Left ventricle myocardium superior (tissue), 1 donor: ENCODE measurements at places on chromosomes 5 and 9. TPM values are rescaled to one million over a fixed set of nuclear protein-coding genes. Genes with fewer than 3 reads are reported as not detected.

GRCh38 chr5:108672639-108673038 is 75.1 kb upstream of the FER start:
- no peak for DNase-seq

DNA sequence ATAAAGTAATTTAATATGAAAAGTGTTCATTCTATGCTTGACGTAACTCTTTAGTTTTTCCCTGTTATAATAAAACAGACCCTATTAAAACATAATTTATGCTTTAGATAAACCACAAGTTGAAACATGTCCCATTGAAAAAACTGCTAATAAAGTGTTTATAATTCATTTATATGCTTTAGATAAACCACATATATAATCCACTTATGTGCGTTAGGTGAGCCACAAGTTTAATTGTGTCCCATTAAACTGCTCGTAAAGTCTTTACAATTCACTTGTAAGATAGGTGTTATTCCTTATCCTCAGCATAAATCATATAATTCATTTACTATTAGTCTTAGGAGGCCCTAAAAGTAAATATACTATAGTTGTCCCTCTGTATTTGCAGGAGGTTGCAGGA is 3.6 kb downstream of the NIPSNAP3B start:
- no peak for DNase-seq

GRCh38 chr9:128485414-128485855 is 19.1 kb upstream of the GLE1 start:
- no peak for DNase-seq

The LEAP2 gene
- total RNA-seq = 0.89 TPM

- DNase-seq = no peak
These were observed 26.8 kb downstream of the PAEP start for GRCh38 chr9:135588371-135588770.

The CCL19 gene
- 2.1 TPM for total RNA-seq

DNA sequence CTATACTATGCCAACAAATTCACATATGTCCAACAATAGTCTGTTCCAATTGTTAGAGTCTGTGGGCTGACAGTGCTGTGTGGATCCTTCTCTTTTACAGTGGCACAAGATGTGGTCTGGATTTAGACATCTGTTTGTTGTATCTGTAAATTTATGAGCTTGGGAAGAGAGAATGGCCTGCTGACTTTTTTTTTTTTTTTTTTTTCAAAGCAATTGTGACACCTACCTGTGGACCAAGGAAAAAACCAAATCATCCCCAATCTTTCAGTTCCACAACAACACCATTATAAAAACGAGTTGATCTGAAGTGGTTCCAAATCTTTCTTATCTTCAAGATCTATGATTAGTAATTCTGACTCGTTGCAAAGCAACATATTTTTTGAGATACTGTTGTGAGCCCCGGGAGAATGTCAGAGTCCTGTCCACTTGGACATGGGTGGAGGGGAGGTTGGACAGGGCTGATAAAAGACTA is 4.9 kb downstream of the IRX2 start:
- no peak for DNase-seq

- no peak for DNase-seq
These were observed 17.2 kb upstream of the C5orf47 start for GRCh38 chr5:173971681-173972345.

DNA sequence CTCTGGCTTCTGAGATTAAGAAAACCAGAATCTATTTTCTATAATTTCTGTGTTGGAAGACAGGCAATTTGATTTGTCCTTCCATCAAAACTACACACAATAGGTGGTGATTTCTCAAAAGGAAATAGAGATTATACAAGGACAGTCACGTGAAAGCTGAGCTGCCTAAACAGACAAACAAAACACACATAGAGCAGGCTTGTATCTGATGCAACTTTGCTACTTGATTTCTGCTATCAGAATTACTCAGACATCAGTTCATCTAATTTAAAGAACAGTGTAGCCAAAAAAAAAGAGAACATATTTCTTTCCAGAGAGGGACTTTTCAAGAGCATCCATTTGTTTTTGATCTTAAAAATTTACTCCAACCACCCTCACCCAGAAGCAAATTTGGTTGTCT is 2128.3 kb upstream of the C9orf72 start:
- DNase-seq = no peak

The IFNA2 gene
- total RNA-seq = not detected

The GPRIN1 gene
- total RNA-seq = 0.50 TPM

- no peak for DNase-seq
These were observed 3.2 kb upstream of the TMEM171 start for GRCh38 chr5:73117088-73117740.

The ANKRD34B gene
- total RNA-seq = not detected

DNA sequence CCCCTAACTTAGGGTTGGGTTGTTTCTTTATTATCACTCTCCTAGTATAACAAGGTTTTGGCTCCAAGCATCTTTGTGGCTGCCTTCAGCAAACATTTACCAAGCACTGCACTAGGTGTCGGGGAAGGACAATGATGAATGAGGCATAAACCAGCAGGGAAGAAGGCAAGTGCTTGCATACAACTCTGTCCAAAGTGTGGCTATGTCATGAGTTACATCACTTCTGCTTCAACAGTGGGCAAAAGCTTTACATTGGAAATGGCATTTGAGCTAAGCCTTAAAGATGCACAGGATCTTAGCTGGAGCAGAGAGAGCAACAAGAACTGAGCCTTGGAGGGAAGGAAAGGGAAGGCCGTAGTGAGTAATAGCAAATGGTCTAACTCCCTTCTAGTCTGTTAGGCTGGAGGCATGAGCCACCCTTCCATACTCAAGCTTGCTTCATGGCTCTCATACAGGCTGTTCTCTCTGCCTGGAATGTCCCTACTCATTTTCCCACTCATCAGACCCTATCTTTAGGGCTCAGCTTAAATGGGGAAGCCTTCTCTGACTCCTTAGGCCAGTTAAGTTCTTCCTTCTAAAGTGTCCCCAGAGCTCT is 121.8 kb downstream of the SEMA6A start:
- no peak for DNase-seq

The PTGES2 gene
- total RNA-seq = 157 TPM

GRCh38 chr5:168746893-168747640 is 167.9 kb upstream of the PANK3 start:
- no peak for DNase-seq

The C9orf85 gene
- 7.3 TPM for total RNA-seq

DNA sequence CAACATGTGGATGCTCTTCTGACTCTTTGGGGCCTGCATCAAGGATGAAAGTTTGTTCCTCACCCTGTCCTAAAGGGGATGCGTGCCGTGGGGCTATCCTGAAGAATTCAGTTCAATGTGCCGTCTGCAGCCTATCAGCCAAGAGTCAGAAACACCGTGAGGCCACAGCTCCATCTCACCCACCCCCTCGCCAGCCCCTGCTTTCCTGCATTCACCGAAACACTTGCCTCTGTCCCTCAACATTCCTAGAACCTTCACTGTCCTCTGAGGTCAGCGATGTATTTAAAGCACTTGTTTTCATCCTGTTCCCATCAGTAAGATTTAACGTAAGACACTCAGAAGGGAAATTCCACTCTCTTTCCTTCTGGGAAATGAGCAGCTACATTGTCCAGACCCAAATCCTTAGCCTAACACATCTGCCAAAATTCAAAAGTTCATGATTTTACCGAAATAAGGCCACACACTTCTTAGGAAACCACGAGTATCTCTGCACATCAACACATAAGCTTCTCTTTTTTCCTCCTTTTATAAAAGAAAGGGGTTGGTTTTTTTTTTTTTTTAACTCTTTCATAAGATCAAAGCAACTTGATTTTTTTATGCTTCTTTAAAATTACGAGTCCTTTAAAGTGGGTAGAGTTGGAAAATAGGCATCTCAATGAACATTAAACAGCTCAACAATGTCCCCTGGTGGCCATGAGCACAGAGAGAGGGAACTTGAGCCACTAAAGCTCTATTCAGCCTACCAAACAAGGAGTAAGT is 100.7 kb downstream of the SUSD1 start:
- peak; percentile 48 for DNase-seq

DNA sequence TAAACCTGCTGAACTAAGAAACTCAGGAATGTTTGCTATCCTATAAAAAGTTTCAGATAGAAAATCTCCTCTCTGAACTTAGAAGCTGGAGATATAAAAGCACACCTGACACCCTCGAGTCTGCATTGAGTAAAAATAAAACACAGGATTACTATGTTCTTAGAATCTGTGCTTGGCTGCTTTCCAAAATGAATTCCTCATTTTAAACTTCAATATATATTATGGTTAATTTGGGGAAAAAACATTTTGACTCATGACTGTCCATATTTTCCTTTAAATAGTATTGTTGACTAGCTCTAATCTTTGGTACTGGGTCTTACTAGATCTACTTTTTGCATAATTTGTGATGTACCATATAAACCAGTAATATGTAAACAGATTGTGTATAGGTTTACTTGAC is 36.7 kb downstream of the FBXW2 start:
- no peak for DNase-seq

DNA sequence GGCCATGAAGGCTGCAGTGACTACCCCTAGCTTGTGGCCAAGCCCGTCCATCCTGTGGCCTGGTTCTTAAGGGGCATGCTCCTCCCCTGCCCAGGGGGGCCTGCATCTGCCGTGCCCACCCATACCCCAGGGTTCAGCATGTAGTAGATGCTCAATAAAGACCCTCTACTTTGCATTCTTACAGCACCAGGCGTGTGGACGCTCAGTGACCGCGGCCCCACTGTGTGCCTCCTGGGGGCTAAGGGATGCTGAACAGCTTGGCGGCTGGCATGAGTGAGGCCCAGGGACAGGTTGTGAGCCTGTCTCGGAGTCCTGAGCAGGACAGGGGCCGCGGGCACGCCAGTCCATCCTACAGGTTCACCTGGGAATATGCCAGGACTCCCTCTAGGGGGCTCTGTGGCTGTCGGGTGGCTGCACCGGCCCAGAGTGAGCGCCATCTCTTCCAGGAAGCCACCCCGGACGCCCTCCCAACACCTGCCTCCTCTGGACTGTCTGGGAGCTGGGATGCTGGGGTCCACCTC is 9.1 kb downstream of the NOTCH1 start:
- DNase-seq = no peak

The SYK gene
- 5.1 TPM for total RNA-seq

The TMOD1 gene
- 205 TPM for total RNA-seq

- DNase-seq = no peak
These were observed 48.3 kb upstream of the SPATA31E1 start for GRCh38 chr9:87834357-87834756.

DNA sequence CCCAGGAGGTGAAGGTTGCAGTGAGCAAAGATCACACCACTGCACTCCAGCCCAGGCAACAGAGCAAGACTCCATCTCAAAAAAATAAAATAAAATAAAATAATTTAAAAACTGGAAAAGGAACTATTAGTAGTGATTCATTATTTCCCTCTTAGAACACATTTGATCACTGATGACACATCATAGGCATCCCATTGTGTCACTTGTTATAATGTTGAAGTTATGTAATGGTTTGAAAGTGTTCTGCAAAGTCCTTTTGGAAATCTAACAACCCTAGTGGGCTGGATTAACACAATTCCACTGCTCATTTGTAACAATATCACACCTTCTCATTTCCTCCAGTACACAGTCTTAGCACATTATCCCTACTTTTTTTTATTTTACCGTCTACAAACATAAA is 81.8 kb upstream of the LMNB1 start:
- no peak for DNase-seq

DNA sequence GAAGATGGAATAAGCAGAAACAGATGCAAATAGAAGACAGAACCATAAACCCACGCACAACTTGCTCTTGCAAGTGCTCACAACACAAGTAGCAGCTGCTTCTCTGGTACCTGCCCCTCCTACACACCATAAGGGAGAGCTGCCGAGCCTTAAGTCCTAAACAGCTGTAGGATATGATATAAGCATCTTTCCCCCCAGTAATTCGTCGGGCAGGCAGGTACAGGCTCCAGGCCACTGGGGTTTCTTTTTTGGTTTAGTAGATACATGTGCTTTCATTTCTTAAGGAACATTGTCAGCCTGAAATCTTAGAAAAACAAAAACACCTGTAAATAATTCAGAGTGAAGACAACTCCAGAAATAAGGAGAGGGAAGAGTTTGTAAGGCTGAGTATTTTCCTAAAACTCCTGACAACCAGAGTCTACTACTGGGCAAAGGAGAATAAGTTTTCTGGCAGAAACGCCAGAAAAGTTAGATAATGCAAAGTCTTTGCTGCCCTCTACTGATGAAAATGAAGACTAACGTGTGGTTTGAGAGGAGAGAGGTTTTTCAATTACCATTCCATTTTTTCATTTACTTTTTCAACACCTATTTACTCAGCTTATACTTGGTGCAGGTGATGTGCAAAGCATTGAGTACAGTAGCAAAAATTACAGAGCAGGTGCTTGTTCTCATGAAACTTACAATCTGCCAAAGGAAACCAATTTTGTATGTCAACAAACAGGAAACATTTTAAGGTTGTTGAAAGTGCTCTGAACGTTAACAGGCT is 20.1 kb upstream of the TCERG1 start:
- DNase-seq = no peak

DNA sequence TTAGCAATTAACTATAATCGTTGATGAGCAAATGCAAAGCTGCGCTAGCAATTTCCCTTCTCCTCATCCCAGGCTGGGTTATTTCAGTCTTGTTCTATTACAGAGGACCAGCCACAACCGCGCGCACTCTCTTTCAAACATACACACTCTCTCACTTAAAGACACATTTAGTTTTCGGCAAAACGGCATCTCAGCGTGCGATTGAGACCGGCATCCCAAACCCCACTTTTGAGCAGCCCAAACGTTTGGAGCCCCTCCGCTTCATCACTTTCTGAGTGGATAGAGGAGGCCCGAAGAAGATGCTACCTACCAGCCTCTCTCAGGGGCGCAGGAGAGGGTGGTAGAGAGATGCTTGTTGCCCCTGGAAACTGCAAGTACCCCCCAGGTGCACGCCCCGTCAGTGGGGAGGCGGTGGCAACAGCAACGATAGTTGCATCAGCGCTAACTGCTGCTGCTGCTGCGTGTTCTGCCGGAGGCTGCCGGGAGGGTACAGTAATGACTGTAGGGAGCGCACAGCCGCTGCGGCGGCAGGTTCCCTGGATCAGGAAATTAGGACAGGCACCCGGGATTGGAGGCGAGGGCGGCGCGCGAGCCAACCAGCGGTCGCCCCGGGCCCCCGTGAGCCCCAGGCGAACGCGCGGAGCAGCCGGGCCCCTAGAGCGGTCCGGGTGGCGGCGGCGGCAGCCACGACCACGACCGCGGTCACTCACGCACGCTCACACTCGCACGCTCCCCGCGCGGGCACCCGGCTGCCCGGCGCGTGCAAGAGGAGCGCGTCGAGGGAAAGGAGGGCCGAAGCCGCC is 467 bp upstream of the VLDLR start:
- peak; percentile 92 for DNase-seq

The PPP3R2 gene
- not detected for total RNA-seq

- DNase-seq = no peak
These were observed 63.8 kb upstream of the RARS1 start for GRCh38 chr5:168422431-168422830.

- DNase-seq = no peak
These were observed 180.6 kb downstream of the SNCAIP start for GRCh38 chr5:122492675-122493074.

DNA sequence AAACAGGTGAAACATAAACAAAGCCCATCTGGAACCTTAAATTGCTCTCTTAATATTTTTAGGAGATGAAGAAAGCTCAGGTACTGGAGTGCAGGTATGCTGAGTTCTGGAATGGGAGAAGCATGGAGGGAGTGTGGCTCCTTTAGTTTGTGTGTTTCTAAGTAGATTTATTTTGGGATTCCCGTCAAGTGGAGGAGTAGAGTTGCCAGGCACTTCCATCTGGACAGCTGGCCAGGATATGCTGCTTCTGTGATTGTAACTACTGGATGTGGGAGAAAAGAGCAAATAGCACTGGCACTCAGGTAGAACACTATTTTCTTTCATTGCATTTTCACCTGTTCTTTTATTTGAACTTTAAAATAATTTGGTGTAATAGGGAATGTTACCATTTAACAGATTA is 182.3 kb upstream of the MAST4 start:
- no peak for DNase-seq
